Memory B cell (primary cell): ENCODE measurements at places on chromosomes 3 and 15.

- H3K27me3 ChIP-seq = no peaks in the 10 kb centered on the region
- H3K4me3 ChIP-seq = no peak overlapping the region
- H3K27ac ChIP-seq = no peak overlapping the region
- no peaks in the 10 kb centered on the region for H3K36me3 ChIP-seq
- H3K4me1 ChIP-seq = no peaks in the 10 kb centered on the region
- DNase-seq = no peak
These were observed 150.5 kb downstream of the ROBO2 start for GRCh38 chr3:77190374-77190773.

GRCh38 chr3:33751336-33751735 is 33.3 kb upstream of the CLASP2 start:
- peaks cover 5% of the 10 kb centered on the region for H3K36me3 ChIP-seq
- no peaks in the 10 kb centered on the region for H3K4me1 ChIP-seq
- H3K4me3 ChIP-seq = no peak overlapping the region
- no peak overlapping the region for H3K27ac ChIP-seq

DNA sequence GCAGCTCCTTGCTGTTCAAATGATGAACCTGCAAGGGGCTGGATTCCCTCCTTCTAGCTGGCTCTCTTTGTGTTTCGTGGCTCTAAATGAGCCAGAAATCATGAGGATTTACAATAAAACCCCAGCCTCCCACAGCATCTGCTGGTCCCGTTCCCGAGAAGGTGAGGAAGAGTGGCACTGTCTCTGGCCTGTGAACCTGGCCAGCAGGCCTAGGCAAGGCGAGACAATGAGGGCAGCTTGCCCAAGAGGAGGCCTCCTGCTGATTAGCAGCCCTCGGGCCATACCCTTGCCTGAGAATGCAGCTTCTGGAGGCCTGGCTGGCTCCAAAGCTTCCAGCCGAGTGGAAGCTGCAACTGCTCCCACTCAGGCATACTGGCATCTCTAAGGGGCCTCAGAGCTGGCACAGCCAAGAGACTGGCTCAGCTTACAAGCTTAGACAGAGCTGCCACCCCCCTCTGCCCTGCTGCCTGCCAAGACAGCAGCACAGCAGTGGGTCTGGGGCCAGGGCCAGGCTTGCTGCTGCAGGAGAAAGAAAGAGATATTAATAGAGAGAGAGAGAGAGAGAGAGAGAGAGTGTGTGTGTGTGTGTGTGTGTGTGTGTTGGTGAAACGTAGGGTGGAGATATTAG is 76.5 kb downstream of the HMG20A start:
- H3K27me3 ChIP-seq = no peaks in the 10 kb centered on the region
- no peak for DNase-seq
- peaks cover 13% of the 10 kb centered on the region for H3K36me3 ChIP-seq

- H3K4me3 ChIP-seq = no peak overlapping the region
- peaks cover 29% of the 10 kb centered on the region for H3K36me3 ChIP-seq
- DNase-seq = no peak
- peaks cover 39% of the 10 kb centered on the region for H3K4me1 ChIP-seq
These were observed 23.3 kb downstream of the ZDHHC3 start for GRCh38 chr3:44952689-44953088.

DNA sequence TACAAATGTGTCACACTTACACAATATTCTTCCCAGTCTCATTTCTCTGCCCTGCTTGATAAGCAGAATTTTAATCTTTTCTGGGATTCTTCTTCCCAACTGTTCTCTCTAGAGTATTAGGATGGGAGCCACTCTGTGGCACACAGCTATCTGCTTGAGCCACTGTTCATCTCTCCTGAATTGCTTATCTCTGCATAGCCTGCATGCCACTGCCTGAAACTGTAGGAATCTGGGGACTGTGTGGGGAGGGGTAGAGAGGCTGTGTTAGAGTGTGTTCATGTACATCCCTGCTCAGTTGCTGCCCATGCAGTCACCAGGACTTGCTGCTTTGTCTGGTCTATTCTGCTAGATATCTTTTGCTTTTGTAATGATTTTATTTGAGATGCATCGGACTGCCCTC is 2.3 kb upstream of the OR4F6 start:
- no peak overlapping the region for H3K27ac ChIP-seq
- H3K4me1 ChIP-seq = no peaks in the 10 kb centered on the region
- no peak overlapping the region for H3K4me3 ChIP-seq
- DNase-seq = no peak
- H3K36me3 ChIP-seq = no peaks in the 10 kb centered on the region

GRCh38 chr3:127985216-127985615 is 67.0 kb upstream of the SEC61A1 start:
- peaks cover 11% of the 10 kb centered on the region for H3K27me3 ChIP-seq
- DNase-seq = no peak
- H3K36me3 ChIP-seq = no peaks in the 10 kb centered on the region
- H3K4me3 ChIP-seq = no peak overlapping the region
- no peak overlapping the region for H3K27ac ChIP-seq

DNA sequence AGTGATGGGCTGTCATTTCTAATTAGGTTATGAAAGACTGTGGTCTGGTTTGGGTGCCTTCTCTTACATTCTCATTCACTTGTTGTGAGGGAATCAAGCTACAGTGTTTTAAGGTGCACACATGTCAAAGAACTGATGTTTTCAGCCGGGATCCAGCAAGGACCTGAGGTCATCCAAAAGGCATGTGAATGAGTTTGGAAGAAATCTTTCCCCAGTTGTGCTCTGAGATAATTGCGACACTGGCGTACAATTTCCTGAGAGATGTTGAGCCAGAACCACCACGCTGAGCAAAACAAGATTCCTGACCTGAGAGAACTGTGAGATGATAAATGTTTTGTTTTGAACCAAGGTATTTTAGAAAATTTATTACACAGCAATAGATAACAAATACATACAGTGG is 295.3 kb upstream of the SLITRK3 start:
- H3K4me1 ChIP-seq = no peaks in the 10 kb centered on the region
- no peak overlapping the region for H3K4me3 ChIP-seq
- DNase-seq = no peak
- no peaks in the 10 kb centered on the region for H3K27me3 ChIP-seq
- no peaks in the 10 kb centered on the region for H3K36me3 ChIP-seq
- no peak overlapping the region for H3K27ac ChIP-seq

- no peaks in the 10 kb centered on the region for H3K36me3 ChIP-seq
- H3K4me3 ChIP-seq = no peak overlapping the region
- H3K27ac ChIP-seq = no peak overlapping the region
- no peaks in the 10 kb centered on the region for H3K27me3 ChIP-seq
- DNase-seq = no peak
- peaks cover 3% of the 10 kb centered on the region for H3K4me1 ChIP-seq
These were observed 87.8 kb upstream of the LPP start for GRCh38 chr3:188066141-188066540.

DNA sequence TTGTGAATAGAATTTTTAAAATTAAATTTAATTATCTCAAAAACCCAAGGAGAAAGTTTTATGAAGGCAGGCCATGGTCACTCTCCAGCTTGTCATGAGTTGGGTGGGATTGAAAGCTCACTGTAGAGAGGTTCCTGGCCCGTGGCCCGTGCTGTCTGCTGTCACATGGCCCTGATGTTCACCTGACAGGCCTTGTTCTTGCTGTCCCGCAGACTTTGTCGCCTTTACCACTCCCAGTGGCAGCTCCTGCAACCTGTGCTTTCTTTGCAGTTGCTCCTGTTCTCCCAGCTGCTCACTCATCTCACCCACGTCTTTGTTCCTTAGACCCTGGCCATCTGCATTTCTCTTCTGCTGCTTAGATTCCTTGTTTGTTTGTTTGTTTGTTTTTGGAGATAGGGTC is 35.6 kb downstream of the DHX30 start:
- H3K27ac ChIP-seq = no peak overlapping the region
- peaks cover 27% of the 10 kb centered on the region for H3K36me3 ChIP-seq
- H3K4me3 ChIP-seq = no peak overlapping the region
- no peaks in the 10 kb centered on the region for H3K27me3 ChIP-seq
- peaks cover 9% of the 10 kb centered on the region for H3K4me1 ChIP-seq

DNA sequence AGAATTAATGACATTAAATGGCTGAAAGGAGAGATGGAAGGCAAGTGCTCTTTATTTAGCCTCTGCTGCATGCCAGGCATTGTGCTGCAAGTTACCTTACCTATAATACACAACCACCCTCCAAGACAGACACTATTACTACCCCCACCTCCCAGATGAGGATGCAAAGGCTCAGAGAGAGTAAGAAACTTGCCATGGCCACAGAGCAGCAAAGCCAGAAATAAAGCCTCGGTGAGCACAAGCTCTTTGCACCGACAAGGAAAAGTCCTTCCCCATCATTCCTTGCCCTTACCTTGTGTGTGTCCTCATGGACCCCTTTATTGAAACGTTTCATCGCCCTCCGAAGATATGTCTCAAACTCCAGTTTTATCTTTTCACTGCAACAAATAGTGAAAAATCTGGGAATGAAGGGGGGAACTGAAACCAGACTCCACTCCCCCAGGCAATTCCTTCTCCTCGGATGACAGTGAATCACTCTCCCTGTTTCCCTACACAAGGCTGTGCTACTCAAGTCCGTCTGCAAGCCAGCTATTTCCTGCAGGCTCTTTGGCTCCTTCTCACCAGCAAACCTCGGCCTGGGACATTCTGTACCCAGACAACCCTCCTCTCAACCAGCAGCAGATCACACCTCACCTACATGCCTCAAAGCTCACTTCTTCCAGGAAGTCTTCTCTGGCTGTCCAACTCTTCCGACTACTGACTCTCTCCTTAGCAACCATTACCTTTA is 11.4 kb downstream of the XPC start:
- H3K36me3 ChIP-seq = peaks cover 78% of the 10 kb centered on the region
- no peaks in the 10 kb centered on the region for H3K27me3 ChIP-seq
- no peak for DNase-seq
- H3K4me1 ChIP-seq = peaks cover 23% of the 10 kb centered on the region

DNA sequence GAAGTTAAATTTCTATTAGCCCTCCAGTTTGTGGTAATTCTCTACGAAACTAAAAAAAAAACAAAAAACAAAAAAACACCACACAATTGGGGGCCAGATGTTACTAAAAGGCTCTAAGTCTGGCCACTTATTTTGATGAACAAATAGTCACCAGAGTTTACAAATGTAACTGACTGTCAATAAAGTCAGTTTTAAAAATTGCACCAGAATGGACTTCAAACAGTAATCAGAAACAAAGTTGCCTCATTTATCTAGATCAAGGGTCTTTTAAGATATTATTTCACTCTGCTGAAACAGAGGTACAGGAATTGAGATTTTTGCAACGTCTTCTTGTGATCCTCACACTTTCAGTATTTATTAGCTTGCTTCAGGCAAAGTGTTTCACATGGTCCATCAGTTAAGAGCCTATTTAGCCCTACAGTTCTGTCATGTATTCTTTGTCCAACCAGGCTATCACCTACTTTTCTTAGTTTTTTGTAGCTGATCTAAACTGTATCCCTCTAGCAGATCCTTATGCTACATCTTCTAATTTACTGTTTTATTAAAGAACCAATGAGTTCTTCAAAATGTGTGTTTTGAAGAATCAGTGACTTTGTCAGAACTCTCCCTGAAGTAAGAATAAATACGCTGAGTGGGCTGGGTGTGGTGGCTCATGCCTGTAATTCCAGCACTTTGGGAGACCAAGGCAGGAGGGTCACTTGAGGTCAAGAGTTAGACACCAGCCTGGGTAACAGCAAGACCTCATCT is 74.7 kb downstream of the ANKRD28 start:
- peaks cover 27% of the 10 kb centered on the region for H3K36me3 ChIP-seq
- H3K27me3 ChIP-seq = no peaks in the 10 kb centered on the region
- no peaks in the 10 kb centered on the region for H3K4me1 ChIP-seq

DNA sequence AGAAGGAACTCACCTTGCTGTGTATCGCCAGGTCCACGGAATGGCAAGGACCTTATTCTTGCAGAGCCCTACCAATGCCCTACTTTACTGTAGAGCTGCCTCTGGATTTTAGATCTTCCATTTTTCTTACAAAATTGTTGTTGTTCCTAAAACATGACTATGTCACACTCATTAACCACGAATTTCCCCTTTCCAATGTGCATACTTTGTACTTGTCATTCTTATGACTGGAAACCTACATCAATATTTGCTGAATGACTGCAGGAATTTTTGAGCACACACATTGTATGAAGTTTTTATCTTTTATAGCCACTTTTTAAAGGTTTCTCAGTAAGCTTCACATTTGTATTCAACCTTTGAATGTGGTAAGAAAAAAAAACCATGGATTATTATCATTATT is 35.9 kb upstream of the CMSS1 start:
- no peak overlapping the region for H3K4me3 ChIP-seq
- H3K27ac ChIP-seq = no peak overlapping the region
- H3K4me1 ChIP-seq = no peaks in the 10 kb centered on the region
- peaks cover 10% of the 10 kb centered on the region for H3K27me3 ChIP-seq
- no peak for DNase-seq

GRCh38 chr3:62046326-62046725 is 327.0 kb downstream of the FEZF2 start:
- no peak overlapping the region for H3K27ac ChIP-seq
- no peak for DNase-seq
- no peaks in the 10 kb centered on the region for H3K27me3 ChIP-seq
- H3K4me3 ChIP-seq = no peak overlapping the region

DNA sequence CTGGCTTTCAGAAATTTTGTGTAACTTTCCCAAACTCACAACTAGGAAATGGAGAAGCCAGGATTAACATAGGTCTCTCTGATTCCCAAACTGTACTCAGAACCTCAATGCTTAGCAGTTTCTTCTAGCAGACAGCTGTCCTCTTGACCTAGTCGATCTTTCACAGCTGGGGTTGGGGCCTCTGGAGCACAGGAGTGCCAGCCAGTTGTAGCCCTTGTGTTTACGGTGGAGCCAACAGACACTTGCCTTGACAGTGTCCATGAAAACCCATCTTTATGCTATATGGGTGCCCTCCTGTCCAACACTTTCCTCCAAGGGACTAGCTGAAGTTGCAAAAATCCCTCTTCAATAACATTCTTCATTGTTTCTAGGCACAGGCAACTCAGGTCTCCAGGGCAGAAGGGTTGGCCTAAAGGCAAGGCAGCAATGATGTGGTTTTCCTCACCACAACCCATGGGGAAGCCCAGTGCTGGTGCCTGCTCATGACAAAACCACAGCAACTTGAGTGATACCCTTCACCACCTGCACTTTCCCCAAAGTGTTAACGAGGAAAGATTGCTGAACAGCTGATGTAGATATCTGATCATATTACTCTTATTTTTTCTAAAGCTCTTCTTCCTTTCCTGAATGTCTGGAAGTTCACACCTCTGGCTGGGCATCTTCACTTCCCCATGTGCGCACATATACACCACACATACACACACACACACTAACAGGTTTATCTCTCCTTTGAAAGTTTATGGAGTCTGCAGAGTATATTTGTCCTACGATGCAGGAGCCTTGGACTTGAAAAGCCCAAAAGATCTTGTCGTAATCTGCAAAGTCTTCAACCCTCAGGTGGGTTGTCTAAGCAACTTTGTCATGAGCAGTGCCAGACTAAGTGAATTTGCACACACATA is 11.0 kb upstream of the KNG1 start:
- no peaks in the 10 kb centered on the region for H3K36me3 ChIP-seq
- H3K27ac ChIP-seq = no peak overlapping the region
- DNase-seq = peak; percentile 3
- H3K4me1 ChIP-seq = peaks cover 5% of the 10 kb centered on the region
- peaks cover 10% of the 10 kb centered on the region for H3K27me3 ChIP-seq

GRCh38 chr15:38076786-38077185 is 142.3 kb downstream of the TMCO5A start:
- H3K36me3 ChIP-seq = no peaks in the 10 kb centered on the region
- peak; percentile 25 for DNase-seq
- peak overlapping the region; percentile 7 for H3K4me3 ChIP-seq
- no peak overlapping the region for H3K27ac ChIP-seq
- H3K4me1 ChIP-seq = peaks cover 28% of the 10 kb centered on the region
